Activated CD4-positive, CD25-positive, alpha-beta regulatory T cell treated with anti-CD3 and anti-CD28 coated beads, Interleukin-2, amount 50 U/mL, for 72 hours (primary cell): ENCODE measurements at places on chromosomes 1 and 21.

- no peak for DNase-seq
Observed at GRCh38 chr1:113194846-113195830, 122.1 kb downstream of the LRIG2 start.

DNA sequence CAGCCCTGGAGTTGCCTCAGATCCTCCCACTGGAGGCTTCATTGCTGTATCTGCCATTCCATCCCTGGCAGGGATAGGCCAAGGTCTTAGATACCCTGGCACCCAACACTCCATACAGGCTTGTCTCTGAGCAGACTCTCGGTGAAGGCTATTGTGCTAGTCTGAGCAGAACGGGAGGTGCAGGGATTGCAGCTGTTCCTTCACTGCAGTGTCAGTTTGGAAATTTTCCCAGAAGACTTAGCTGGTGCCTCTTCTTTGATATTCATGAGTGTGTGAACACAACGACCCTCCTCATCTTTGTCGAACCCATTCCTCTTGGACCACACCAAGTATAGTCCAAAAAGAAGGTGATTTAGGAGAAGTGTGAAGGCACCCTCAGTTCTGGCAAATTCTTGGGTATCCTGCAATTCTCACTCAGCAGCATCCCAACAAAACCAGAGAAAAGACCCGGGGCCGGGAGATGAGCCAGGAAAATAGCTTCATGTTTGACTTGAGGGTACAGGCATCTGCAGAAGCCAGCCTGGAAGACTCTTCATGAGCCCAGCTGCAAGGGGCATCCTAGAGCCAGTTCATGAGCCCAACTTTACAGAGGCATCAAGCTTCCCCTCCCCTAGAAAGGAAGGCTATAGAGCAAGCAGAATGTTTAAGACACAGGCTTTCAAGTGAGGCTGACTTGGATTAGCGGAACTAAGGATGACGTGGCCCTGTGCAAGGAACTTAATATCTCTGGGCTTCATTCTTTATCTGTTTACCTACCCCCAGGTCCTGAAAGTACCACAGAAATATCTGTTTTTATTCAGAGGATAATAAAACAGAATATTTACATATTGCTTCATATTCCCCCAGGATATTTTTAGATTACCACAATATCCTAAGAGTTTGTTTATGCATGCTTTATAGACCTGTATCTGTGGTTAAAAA is 38.8 kb upstream of the HAO2 start:
- DNase-seq: no peak

DNA sequence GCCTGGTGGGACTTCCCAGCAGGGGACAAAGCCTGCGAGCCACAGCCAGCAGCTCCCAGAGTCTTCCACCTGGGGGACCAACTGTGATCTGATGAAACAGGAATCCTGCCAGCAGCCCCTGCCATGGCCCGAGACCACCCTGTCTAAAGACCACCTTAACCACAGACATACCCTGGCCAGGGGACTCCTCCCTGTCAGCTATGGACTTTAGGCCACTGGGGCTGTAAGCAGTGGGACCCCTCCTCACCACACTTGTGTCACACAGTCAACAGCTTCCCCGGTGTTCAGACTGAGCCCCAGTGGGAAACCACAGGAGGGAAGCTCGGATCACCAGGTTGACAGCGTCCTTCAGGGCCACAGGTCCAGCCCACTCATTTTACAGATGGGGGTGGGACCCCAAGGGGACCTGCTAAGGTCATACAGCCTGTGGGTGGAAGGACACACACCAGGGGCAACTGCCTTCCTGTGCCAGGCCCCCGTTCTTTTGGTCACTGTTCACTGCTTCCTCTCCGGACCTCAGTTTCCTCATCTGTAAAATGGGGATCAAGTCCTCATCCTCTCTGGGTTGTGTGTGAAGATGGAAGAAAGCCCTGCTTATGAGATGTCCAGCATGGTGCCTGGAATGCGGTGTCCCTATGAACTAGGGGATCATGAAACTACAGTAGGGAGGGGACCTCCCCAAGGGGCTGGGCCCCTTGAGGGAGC is 11.4 kb downstream of the EPHA2 start:
- DNase-seq: no peak

- no peak for DNase-seq
Observed at GRCh38 chr1:155960081-155960745, 18.1 kb downstream of the ARHGEF2 start.

GRCh38 chr21:31866077-31866511 is 6.7 kb upstream of the HUNK start:
- DNase-seq: peak; percentile 76

DNA sequence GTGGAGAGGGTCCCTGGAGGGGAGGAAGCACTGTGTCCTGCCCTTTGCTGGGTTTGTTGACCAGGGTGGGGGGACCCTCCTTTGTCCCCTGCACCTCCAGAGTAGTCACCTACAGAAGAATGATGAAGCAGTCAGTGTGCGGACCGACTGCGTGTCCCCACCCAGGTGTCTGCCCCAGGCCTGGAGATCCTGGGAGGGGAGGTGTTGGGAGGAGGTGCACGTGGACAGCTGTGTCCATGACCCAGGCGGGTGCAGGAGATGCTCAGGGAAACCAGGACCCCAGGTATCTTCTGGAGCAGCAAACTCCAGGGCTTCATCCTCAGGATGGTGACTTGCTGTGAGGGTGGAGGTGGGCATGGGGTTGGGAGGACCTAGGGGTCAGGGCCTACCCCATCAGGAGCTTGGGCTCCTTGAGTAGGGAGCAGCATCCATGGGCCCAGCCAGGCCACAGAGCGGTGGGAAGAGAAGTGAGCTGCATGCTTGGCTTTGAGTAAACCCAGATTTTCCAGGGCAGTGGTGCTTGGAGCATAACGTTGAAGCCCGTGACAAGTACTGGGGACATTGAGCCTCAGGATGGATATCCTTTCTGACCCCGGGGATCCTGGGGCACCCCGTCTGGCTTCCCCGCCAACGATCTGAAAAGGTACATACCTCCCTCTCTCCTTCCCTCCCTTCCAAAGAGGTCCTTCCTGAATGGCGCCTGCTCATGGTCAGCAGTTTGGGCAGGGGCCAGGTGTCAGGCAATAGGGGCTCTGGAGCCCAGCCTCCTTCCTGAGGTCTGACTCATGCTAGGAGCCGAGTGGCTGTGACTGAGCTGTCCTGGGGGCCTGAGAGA is 13.7 kb downstream of the ACTRT2 start:
- DNase-seq: no peak

DNA sequence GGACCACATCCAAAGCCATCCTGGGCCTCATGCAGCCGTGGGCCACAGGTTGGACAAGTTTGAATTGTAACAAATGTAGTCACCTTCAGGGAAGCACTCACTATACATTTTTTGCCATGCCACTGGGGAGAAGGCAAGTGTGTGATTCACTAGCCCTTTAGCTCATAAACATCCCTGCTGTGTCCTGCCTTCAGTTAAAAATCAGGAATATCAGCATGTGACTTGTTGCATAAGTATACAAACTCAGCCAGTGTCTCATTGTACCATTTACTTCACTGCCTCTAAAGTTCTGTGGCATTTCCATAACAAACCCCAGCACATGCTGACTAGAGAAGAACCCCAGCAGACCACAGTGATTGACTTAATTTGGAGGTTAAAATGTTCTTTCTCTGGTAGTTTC is 142.0 kb upstream of the C1orf105 start:
- no peak for DNase-seq

DNA sequence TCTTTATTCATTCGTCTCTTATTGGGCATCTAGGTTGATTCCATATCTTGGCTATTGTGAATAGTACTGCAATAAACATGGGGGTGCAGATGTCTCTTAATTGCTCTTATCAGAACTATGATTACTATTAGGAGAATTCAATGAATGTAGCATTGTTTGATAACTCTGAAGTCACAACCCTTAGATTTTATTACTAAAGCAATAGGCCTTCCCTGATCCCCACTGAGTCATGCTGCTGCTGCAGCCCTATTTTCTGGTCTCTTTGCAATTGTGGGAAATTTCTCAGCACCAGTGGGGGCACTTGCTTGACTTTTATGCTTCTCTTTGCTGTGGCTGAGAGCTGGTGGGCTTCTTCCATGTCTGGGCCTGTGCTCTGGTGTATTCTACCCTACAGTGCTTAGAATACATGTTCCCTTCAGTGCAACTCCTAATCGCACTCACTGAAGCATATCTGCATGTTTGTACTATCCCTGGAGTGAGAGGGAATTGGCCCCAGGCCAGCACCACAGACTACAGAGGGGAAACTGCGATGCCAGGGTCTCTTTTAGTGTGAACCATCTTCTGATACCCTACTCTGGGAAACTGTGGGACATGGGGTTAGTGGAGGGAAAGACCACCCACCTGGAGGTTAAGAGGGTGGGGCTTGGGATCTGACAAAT is 52.2 kb upstream of the ROR1 start:
- no peak for DNase-seq

GRCh38 chr1:58944439-58944838 is 160.6 kb upstream of the JUN start:
- DNase-seq: no peak

- no peak for DNase-seq
Observed at GRCh38 chr1:76133977-76134376, 59.4 kb downstream of the ST6GALNAC3 start.

DNA sequence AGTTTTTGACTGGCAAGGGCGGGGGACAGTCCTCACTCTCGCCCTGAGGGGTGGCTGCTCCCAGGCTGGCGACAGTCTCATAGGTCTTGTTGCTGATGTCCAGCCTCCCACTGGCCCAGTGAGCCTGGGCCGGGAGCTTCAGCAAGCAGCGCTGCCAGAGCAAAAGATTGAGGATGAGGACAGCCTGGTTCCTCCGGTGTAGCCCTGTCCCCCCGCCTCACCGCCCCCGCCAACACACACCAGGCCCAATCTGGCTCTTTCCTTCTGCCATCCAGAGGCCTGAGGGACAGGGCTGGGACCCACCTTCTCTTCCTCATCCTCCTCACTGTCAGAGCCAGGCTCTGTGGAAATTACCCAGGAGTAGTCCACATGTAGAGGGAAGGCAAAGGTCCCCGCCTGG is 8.6 kb upstream of the TCEA3 start:
- no peak for DNase-seq

DNA sequence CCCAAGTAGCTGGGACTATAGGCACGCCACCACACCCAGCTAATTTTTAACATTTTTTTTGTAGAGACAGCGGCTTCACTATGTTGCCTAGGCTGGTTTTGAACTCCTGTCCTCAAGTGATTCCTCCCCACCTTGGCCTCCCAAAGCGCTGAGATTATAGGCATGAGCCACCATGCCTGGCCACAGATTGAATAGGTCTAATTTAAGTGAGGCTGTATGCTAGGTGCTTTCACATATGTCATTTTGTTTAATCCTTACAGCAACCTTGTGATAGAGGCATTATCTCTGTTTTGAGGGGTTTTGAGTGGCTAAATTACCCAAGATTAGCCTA is 7.2 kb downstream of the INTS3 start:
- no peak for DNase-seq

- DNase-seq: no peak
Observed at GRCh38 chr1:232925421-232926220, 24.8 kb upstream of the NTPCR start.

DNA sequence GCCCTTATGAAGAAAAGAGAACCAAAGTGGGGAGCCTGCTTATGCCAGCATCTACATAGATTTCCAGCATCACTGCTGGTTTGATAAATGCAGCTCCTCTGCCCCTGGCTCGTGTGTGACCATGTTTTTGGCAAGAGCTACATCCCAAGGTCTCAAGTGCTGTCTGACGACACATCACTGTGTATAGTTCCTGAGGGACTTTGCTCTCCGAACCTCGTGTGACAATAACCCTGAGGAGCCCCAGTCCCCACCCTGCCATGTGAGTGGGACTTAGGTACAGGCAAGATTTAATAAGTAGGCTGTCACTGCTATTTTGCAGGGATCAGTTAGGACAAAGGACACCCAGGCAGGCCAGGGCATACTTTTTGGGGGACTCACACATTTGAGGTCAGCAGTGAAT is 28.8 kb upstream of the RERE start:
- DNase-seq: no peak

DNA sequence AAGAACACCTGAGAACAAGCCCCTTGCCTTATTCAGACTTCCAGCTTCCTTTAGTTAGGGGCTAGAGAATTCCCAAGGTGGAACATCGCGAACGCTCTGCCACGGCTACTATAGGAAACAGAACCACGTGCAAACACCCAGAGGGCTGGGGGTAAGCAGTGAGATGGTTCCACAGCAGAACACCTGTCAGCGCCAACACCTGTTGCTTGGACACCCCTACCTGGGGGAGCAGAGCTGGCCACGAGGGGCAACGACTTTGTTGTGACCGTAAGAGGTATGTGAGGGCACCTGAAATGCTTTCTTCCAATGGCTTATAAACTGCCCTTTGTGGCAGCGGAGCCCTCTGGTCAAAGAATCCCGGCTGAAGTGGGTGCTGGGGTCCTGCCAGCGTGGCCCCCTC is 50.7 kb downstream of the MRPL37 start:
- no peak for DNase-seq

GRCh38 chr1:53082826-53083455 is 20.9 kb downstream of the PODN start:
- DNase-seq: no peak

DNA sequence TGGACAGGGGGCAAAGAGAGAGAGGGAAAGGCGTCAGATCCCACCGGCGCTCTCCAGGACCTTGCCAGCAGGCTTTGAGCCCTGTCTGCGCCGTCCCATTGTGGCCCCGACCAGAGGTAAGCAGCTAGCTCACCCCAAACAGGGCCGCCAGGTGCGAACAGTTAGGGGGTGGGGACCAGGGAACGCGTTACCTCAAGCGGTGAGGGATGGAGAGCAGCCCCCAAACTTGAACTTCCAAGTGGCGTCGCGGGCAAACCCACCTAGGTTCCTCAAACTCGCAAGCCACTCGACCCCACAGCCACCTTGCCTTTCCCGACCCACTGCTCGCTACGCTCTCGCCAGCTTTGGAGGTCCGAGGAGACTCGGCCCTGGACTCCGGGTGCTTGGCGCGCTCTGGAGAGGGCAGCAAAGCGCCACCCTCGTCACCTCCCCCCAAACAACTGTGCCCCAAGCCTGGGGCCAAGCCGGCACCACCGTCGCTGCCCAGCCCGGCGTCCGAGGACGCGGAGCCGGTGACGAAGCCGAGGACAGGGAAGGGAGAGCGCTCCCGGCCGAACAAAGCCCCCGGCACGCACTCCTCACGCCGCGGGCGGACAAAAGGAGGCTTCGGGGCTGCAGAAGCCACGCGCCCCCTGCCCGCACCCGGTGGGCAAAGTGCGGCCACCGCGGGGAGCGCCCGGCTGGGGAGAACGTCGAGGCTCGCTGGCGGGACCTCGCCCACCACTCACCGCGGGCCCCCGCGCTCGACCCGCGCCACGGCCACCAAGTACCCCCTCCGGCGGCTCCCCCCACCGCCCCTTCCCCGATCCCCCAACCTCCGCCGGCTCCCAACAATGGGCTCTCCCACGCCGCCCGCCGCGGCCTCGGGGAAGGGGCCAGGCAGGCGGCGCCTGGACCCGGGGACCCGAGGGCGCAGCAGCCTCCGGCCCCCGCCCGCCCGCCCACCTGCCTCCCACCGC is 976 bp downstream of the SSBP3 start:
- DNase-seq: peak; percentile 36

DNA sequence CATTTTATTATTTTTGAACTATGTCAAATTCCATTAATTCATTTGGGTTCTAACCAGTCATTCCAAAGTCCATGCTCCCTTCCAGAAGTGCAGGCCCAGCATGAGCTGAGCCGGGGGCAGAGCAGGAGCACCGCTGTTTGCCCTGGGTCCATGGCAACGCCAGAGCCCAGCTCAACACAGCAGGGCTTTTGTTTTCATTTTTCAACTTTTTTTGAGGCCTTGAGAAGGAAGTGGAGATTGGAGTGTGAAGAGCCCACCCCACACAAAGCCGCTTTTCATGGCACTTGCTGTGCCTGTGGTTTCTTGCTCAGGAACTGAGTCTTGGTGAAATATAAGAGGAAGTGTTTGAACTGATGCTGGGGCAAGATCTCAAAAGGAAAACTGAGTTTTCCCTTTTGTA is 13.2 kb upstream of the PRMT2 start:
- no peak for DNase-seq

- no peak for DNase-seq
Observed at GRCh38 chr1:85628791-85629531, 48.4 kb downstream of the CCN1 start.
